Activated naive CD8-positive, alpha-beta T cell treated with anti-CD3 and anti-CD28 coated beads, Interleukin-2, amount 10 ng/mL, durations not matched to agents 7 days and 5 days (primary cell): ENCODE measurements at places on chromosomes 2 and 18. TPM values are rescaled to one million over a fixed set of nuclear protein-coding genes. Genes with fewer than 3 reads are reported as not detected.

LIMS4 gene
- 1.1 TPM for total RNA-seq

FNDC4 gene
- total RNA-seq = not detected

TRABD2A gene
- 81.1 TPM for total RNA-seq

CD8A gene
- total RNA-seq = 666 TPM

GKN1 gene
- total RNA-seq = not detected

SP140 gene
- total RNA-seq = 58.7 TPM

SIX2 gene
- not detected for total RNA-seq

GPR75 gene
- 2.9 TPM for total RNA-seq

POMC gene
- 6.1 TPM for total RNA-seq

DNER gene
- not detected for total RNA-seq

PSMA8 gene
- 1.4 TPM for total RNA-seq

TBC1D8 gene
- 0.79 TPM for total RNA-seq

DAW1 gene
- not detected for total RNA-seq

MAP4K4 gene
- 84.5 TPM for total RNA-seq

KLHL29 gene
- 1.7 TPM for total RNA-seq

MFSD6 gene
- total RNA-seq = 51.3 TPM

CNTNAP5 gene
- not detected for total RNA-seq
